ENCODE measurements at places on chromosomes 16 and 17.

- DNase-seq = peak; percentile 12
Observed at GRCh38 chr16:85777583-85778310, 21.6 kb downstream of the EMC8 start.

- DNase-seq = peak; percentile 96
Observed at GRCh38 chr16:3646348-3646920, 8.1 kb upstream of the DNASE1 start.

- DNase-seq = peak; percentile 56
Observed at GRCh38 chr17:67717192-67717623, 528 bp upstream of the NOL11 start.

- DNase-seq = no peak
Observed at GRCh38 chr17:70804161-70804560, 634.8 kb downstream of the KCNJ2 start.

Measured in DMS53 (cell line).